ENCODE measurements at places on chromosomes 2 and 18.

- DNase-seq = no peak
These were observed 67.3 kb upstream of the CSRNP3 start for GRCh38 chr2:165402162-165402561.

DNA sequence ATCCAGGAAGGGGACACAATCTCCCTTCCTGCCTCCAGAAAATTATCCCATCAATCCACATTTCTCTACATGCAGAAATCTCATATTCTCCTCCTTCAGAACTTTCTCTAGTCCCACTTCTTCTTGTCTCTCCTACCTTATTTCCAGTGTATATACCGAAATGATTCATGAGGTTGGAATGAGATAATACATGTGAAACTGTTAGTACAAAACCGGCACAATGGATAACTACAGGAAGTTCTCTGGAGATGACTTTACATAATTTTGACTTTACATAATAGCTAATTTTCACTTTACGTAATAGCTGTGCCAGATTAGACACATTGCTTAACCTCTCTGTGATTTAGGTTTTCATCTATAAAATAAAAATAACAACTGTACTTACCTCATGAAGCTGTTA is 801.3 kb downstream of the ERBB4 start:
- no peak for DNase-seq

- DNase-seq = no peak
These were observed 148.1 kb downstream of the BCL11A start for GRCh38 chr2:60405271-60405919.

- DNase-seq = no peak
These were observed 159.2 kb downstream of the DTNB start for GRCh38 chr2:25514043-25514637.

DNA sequence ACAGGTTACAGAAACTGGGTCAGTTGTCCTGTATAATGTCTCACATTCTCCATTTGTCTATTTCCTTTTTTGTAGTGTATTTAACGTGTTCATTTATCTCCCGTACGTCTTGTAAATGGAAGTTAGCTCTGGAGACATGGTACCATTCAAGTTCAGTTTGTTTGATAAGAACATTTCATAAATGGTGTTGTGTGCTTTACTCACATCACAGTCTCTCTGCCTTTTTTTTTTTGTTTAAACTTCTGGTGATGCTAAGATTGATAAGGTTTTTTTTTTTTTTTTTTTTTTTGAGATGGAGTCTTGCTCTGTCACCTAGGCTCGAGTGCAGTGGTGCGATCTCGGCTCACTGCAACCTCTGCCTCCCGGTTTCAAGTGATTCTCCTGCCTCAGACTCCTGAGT is 41.7 kb downstream of the UBR3 start:
- no peak for DNase-seq

DNA sequence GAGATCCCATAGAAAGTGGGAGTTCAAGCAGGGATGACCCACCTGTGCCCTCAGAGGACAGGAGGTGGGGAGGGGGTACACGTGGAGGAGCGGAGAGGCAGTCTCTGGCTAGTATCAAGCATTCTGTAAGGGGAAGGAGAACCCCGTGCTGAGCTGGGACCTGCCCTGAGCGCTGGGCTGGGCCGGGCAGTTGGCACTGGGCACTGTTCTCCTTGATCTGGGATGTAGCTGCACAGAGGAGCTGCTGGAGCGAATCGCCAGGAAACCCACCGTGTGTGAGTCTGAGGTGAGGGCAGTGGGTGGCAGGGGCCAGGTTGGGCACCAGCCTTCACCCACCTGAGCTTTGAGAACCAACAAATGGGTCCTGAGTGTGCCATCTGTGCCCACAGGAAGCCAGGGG is 19.8 kb upstream of the GMPPA start:
- no peak for DNase-seq

DNA sequence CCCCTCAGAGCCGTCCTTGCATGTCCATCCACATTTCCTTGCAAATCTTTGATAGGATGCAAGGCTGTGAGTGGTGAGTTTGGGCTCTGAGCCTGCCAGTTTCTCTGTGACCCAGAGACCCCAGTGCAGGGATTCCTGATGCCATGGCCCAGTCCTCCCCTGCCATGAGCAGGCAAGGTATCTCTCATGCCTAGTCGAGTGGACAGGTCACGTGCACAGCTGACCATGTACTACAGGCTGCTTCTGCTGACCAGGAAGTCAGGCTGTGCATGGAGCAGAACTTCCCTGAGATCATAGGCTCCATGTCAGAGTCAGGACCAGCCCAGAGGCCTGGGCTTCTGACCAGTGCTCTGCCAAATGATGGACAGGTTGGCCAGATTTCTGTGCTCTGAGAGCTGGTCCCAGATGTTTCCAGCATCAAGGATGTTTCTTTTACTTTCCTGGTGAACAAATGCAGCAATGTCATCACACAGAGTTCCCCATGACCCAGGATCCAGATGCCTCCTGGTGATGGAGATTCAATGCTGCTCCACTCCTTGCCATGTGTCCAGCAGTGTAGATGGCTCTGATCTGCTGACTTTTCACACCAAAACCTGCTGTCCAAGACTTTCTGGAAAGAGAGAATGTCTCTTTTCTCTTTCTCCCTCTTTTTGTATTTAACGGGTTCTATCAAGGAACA is 321.6 kb upstream of the HS6ST1 start:
- no peak for DNase-seq

DNA sequence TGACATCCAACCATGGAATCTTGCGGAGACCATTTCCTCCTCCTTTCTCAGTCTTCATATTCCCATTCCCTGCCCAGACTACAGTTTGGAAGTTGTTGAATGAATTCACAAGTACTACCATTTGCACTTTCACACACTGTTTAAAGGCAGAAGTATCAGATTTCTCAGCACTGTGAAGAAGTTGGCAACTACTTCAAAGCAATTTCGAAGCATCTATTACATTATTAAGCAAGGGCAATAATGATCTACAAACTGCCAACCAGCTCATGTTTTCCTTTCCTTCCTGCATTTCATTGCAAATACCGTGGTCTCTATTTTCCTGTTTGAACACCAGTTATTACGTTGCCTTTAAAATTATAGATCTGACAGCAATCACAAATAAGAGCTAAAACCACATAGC is 105.5 kb downstream of the IRS1 start:
- DNase-seq = no peak

DNA sequence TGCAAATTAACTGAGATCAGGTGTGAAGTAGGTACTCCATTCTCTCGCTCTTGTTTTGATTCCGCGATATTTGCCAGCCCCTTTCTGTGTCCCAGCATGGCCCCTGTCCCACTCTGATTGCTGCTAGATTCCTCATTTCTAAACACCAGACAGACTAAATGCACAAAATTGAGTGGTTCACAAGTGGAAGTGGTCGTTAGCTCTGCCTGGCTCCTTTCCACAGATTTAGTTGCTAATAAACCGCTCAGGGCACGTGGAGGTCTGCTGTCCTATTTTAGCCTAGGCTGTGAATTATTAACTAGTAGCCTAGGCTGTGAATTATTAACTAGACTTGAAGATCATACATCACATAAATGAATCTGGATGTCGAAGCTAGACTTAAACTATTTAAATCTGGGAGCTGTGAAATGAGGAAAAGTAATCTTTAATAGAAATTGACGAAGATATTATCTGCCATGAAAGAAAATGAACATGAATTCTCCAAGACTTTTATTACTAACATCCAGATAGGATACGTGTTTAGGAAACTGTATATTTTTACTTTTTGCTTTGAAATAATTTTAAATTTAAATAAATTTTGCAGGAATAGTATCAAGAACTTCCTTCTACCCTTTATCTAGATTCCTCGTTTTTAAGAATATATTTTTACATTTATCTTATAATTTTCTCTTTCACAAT is 3.7 kb downstream of the IL1RL2 start:
- DNase-seq = no peak

DNA sequence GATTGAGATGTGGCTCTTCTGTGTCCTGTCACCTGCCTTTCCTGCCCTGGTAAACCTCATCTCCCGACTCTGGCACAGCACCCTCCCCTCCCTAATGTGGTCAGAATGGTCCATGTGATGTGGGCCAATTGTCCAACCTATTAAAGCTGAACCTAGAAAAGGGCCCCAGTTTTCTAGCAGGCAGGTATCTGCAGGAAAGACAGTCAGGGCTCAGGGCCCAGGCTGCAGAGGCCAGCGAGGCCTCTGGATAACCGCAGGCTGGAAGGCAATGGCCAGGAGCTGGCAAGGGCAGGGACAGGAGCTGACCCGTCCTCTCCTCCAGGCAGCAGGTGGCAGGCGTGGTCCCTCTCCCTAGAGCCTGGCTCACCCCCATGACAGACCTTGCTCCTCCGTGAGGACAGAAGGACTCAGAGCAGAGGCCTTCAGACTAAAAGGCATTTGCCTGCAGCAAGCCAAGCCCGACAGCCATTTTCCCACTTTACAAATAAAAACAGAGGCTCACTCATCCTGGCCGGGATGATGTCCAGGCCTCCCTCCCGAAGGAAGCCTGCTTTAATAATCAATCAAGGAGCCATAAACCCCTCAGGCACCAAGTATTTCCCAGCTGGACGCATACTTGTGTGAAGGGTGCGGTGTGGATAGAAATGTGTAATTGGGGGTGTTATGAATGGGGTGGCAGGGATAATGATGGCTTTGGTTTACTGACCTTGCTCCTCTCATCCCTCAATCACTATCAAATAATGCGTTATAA is 107.1 kb downstream of the TWIST2 start:
- DNase-seq = no peak

DNA sequence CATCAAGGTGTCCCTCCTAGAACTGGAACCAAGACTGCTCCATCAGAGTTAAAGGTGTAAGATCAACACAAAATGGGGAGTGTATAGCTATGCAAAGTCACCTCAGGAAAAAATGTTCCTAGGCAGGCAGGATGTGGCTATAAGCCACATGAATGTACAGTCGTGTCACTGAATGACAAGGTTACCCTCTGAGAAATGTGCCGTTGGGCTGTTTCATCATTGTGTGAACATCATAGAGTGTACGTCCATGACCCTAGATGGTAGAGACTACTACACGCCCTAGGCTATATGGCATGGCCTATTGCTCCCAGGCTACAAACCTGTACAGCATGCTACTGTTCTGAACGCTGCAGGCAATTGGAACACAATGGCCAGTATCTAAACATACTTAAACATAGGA is 24.5 kb downstream of the TYMS start:
- no peak for DNase-seq

DNA sequence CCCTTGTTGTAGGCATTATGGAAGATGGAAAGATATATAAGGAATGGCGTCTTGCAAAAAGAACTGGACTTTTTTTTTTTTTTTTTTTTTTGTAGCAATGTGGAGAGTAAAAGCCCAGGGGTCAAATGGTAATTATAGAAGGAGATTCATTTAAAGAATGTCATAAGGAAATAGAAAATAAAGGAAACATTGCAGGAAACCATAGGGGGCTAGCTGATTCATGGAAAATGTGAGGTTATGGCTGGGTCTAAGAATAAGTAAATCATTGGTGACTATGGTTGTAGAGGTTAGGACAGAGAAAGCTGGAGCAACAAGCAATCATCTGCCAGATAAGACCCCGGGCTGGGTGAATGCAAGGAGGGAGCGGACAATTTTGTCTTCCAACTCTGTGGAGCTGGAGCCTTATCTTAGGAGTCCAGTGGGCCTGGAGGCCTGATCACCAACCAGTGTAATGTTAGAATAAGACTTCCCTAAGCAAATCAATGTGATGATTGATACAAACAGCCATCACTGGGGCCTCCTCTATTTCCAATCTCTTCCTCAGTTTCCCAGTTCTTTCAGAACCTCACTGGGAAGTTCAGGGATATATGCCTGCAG is 201.2 kb upstream of the TNP1 start:
- no peak for DNase-seq

DNA sequence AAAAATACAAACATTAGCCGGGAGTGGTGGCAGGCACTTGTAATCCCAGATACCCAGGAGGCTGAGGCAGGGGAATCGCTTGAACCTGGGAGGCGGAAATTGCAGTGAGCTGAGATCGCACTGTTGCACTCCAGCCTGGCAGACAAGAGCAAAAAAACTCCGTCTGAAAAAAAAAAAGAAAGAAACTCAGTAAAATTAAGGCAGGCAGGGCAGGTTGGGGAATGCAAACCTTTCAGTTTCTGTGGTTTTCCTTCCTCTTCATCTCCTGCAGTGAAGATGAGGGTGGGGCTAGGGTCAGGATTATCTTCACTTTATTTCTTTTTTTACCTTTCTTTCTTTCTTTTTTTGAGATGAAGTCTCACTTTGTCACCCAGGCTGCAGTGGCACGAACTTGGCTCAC is 43.2 kb upstream of the PSME4 start:
- DNase-seq = no peak

DNA sequence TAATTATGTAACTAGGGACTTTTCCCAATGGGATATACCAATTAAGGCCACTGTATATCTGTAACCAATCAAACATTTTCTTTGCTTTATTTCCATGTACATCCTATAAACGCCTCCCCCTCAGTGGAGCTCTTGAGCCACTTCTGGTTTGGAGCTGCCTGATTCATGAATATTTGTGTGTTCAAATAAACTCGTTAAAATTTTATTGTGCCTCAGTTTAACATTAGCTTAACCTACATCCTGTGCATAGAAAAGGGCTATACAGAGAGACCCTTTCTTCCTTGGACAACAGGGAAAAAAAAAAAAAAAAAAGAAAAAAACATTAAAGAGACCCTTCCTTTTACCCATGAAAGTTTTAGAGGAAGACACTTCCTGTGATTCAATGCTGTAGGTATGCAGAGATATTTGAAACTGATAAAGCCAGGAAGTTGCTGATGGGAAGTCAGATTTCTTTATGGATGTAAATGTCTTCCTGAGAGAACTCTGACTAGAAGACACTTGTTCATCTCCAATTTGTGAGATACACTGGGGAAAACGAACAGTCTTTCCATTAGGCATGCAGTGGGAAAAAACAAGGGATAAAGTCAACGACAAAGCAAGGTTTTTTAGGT is 614.6 kb upstream of the SOX11 start:
- no peak for DNase-seq

DNA sequence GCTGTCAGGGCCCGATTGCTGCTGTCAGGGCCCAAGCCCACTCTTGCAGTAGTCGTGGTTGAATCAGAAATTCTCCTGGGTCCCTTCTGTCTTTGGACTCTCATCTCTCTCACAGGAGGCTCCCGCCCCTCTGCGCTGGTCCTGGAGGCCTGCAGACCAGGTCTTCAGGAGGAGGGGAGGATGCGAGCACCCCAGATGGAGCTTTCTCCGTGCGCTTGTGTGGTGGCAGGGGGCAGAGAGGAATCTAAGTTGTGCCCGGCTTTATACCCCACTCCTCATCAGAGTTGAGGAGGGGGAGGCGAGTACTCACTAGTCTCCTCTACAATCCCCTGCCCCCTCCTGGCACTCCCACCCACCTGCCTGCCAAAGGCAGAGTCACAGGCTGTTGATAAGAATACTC is 10.4 kb downstream of the EN1 start:
- no peak for DNase-seq

- no peak for DNase-seq
These were observed 16.0 kb upstream of the ZNF532 start for GRCh38 chr18:58848685-58849084.

All from NCI-H1436 treated with DMSO at 0.1 percent for 48 hours (cell line).